ENCODE measurements at places on chromosomes 4 and X. TPM values are rescaled to one million over a fixed set of nuclear protein-coding genes. Genes with fewer than 3 reads are reported as not detected.

GYPE gene
- polyA plus RNA-seq = 0.08 TPM

DNA sequence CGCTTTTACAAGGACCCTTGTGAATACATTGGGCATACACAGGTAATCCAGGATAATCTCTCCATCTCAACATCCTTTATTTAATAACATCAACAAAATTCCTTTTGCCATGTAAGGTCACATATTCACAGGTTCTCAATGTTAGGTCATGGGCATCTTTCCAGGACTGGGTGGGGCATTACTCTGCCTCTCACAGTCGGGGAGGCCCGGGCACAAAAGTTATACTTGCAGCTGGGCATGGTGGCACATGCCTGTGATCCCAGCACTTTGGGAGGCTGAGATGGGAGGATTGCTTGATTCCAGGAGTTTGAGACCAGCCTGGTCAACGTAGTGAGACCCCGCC is 93.7 kb upstream of the AP1S2 start:
- DNase-seq = no peak

DNA sequence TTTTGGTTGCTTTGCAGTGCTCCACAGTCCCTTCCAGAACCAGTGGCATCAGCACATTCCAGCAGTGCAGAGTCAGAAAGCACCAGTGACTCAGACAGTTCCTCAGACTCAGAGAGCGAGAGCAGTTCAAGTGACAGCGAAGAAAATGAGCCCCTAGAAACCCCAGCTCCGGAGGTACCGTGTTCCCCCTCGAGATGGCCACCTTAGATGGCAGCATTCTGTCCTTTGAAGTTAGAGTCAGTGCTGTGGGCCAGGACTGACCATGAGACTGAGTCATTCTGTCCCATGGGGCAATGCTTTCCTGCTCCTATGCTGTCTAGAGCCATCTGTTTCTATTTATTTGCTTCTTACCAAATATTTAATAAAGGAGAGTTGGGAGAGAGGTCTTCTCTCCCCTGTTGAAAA is 112.3 kb downstream of the KLHL8 start:
- DNase-seq = peak; percentile 53

GRCh38 chr4:24033626-24034025 is 143.8 kb upstream of the PPARGC1A start:
- no peak for DNase-seq

DNA sequence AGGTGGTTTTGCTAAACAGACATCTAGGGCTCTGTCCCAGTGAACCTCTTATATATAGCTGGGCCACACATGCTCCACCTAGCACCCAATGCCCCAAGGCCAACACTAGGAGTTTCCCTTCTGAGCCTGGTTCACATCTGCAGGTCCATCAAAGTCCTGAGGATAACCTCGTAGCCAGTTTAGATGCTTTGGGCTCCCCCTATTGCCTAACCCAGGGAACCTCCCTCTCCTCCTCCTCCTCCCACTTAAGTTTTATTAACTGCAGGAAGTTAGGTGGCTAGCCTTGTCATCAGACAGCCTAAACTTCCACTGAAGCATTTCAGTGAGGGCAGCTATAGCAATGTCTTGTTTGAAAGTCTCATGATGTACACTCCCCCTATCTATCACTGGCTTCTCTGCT is 88.0 kb downstream of the GUCY2F start:
- no peak for DNase-seq

- DNase-seq = no peak
Observed at GRCh38 chrX:148459343-148459742, 41.1 kb upstream of the AFF2 start.

DNA sequence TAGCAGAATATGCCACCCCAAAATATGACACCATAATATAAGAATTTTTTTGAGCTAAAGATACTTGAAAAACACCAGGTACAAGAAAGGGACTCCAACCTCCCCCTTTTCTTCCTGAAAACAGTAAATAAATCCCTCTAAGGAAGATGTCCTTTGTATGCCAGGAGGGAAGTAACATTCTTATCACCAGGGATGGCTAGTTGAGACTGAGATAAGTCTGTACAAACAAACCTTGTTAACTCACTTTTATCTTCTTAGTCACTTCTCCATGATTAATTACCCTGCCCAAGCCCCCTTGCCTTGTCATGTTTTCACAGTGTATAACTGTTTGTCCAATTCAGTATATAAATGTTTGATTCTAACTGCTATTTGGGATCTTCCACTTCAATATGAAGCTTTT is 888.0 kb downstream of the PCDH18 start:
- DNase-seq = no peak

USP17L18 gene
- polyA plus RNA-seq = not detected

GRCh38 chr4:35342833-35343232 is 901.5 kb downstream of the ARAP2 start:
- no peak for DNase-seq

- no peak for DNase-seq
Observed at GRCh38 chr4:87375719-87376291, 15.2 kb downstream of the HSD17B11 start.

GRCh38 chrX:15525664-15526416 is 25.2 kb downstream of the BMX start:
- DNase-seq = no peak

GRCh38 chr4:54737421-54737820 is 79.7 kb downstream of the KIT start:
- no peak for DNase-seq

DDIT4L gene
- 107 TPM for polyA plus RNA-seq

DNA sequence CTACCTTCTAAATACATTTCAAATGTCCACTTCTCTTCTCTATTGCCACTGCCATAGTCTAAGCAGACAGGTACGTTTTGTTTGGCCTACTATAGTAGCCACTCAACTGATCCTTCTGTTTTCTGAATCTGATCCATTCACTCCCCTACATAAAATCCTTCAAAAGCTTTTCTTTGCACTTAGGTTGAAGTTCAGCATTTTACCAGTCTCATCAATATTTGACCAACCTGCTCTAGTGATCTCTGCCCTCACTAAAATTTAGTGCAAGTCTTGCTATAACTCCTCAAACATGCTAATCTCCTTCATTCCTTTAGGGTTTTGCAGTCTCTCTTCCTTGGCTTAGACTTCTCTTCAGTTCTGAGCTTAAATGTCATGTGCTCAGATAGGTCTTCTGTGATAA is 33.4 kb downstream of the EGF start:
- DNase-seq = no peak

GRCh38 chr4:159937595-159937994 is 834.7 kb downstream of the RAPGEF2 start:
- DNase-seq = no peak

GRCh38 chrX:50747471-50747900 is 66.5 kb downstream of the SHROOM4 start:
- DNase-seq = no peak

ARSH gene
- polyA plus RNA-seq = not detected

EGF gene
- 2.5 TPM for polyA plus RNA-seq

ARHGAP36 gene
- 0.01 TPM for polyA plus RNA-seq

- DNase-seq = no peak
Observed at GRCh38 chr4:148998719-148999118, 556.5 kb upstream of the NR3C2 start.

GRSF1 gene
- polyA plus RNA-seq = 85.2 TPM

- DNase-seq = no peak
Observed at GRCh38 chrX:2568125-2568524, 67.3 kb upstream of the DHRSX start.

BMP3 gene
- 0.03 TPM for polyA plus RNA-seq

DNA sequence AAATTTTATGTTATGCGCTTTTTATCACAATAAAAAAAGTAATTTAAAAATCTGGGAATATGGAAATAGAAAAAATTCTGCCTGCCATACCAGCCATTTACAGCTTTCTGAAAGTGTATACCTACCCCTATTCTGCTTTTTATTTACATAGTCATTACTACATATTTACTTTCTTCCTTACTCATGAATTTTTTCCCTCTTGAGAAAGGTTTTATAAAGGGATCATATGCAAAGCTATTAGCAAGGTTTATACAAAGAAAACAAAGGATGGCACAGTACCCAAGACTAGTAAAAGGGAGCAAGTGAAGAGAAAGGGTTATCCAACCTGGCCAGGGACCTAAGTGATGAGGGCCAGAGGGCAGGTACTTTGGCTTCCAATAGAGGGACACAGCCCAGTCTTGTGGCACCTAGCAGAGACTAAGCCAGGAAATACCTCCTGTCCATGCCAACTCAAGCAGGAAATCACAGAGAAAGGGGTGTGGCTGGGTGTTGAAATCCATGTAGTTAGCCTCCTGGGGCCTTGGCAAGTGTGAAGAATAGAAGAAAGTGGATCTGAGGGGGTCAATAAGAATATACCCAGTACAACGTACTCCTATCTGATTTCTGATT is 207.3 kb upstream of the VEGFC start:
- DNase-seq = no peak

All from psoas muscle (tissue), 8 donors.